ENCODE measurements at places on chromosomes 3 and 15.

GRCh38 chr15:84928843-84929168 is 44.3 kb downstream of the SLC28A1 start:
- DNase-seq: no peak

- DNase-seq: no peak
These were observed 1.8 kb downstream of the MKRN2 start for GRCh38 chr3:12558706-12559105.

- no peak for DNase-seq
These were observed 19.4 kb upstream of the BCL2A1 start for GRCh38 chr15:79990280-79990996.

- no peak for DNase-seq
These were observed 25.3 kb downstream of the UBXN7 start for GRCh38 chr3:196406811-196407470.

DNA sequence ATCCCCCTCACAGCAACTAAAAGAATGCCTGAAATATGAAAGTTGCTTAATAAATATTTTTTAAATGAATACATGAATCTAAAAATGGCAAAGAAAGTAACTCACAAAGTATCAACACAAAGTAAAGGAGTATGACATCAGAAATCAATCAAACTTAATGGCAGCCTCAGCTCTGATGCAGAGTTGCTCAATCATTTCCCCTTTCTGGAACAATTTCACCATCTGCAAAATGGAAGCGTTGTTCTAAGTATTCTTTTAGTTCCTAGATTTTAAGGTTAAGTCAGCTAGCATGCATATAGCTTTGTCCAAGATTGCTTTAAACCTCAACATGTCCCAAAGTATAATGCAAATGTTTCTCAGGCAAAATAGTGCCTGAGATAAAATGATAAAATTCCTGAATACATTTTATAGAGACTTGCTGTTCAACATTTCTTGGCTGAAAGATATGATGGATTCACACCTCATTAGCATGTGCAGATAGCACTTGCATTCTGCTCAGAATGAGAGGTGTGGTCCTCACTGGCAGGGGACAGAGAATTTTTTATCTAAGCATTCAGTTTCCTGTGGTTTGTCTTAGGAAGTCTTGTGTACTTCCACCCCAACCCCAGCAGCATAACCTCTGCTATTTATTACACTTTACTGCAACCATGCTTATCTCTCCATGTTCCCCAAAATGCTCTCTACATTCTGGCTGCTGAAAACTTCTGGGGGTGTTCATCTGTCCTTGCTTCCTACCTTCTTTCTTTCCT is 429.3 kb downstream of the GRM7 start:
- DNase-seq: no peak

DNA sequence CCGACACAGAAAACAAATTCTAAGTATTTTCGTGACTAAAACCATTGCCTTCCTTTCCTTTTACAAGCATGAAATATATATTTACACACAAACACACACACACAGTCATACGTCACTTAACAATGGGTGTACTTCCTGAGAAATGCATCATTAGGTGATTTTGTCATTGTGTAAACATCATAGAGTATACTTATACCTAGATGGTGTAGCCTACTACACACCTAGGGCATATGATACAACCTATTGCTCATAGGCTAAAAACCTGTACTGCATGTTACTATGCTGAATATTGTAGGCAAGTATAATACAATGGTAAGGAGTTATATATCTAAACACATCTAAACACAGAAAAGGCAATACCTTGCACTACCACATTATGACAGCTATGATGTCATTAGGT is 28.6 kb downstream of the COL6A5 start:
- DNase-seq: no peak

GRCh38 chr3:156630773-156631093 is 43.7 kb upstream of the TIPARP start:
- DNase-seq: no peak
